Dorsolateral prefrontal cortex (tissue), 122 donors: ENCODE measurements at places on chromosomes 4 and X. TPM values are rescaled to one million over a fixed set of nuclear protein-coding genes. Genes with fewer than 3 reads are reported as not detected.

DNA sequence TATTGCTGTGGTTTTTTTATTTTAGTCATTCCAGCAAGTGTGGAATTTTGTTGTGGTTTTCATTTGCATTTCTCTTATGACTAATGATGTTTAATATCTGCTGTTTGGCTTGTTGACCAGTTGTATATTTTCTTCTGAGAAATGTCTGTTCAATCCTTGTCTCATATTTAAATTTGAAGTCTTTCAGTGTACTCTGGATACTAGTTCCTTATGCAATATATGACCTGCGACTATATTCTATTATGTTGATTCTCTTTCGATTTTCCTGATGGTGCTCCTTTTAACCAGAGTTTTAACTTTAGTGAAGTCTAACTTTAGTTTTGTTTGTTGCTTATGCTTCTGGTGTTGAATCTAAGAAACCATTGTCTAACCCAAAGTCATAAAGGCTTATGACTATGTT lies 1528.0 kb downstream of the TECRL start:
- no peak for DNase-seq

Gene NSG1
- total RNA-seq = 51.5 TPM

- no peak for DNase-seq
These were observed 259.5 kb downstream of the RCHY1 start for GRCh38 chr4:75254745-75255144.

GRCh38 chrX:111268506-111268905 lies 1.8 kb downstream of the CAPN6 start:
- DNase-seq = no peak

GRCh38 chr4:75340561-75340960 lies 173.6 kb downstream of the RCHY1 start:
- DNase-seq = no peak

DNA sequence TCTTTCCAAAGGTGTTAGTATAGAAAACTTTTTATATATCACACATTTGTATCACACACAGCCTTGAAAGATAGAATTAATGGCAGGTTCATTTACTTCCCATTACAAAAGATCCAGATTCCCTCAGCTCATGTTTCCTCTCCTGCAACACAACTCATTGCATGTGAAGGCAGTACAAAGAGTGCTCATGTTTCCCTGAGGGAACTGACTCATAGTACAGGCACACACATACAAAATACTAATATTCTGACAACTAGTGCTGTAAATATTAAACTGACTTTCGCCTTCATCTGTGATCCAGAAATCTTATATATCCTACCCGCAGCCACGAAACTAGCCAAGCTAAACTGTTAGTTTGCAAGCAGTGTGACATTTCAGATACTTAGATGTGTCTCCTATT lies 819.8 kb upstream of the PCDH7 start:
- no peak for DNase-seq
